ENCODE measurements at places on chromosomes 16 and 17.

GRCh38 chr16:9953908-9954570, 228.2 kb downstream of the GRIN2A start:
- no peak for DNase-seq

- no peak for DNase-seq
These were observed 10.9 kb downstream of the SMCR8 start for GRCh38 chr17:18326039-18326438.

GRCh38 chr16:15873301-15873700, 15.1 kb downstream of the CEP20 start:
- no peak for DNase-seq

- no peak for DNase-seq
These were observed 59.3 kb downstream of the TMEM132E start for GRCh38 chr17:34638526-34639260.

GRCh38 chr17:77592106-77592865, 366.2 kb upstream of the TNRC6C start:
- DNase-seq: no peak

GRCh38 chr16:79050063-79050462, 550.5 kb downstream of the MAF start:
- DNase-seq: no peak

DNA sequence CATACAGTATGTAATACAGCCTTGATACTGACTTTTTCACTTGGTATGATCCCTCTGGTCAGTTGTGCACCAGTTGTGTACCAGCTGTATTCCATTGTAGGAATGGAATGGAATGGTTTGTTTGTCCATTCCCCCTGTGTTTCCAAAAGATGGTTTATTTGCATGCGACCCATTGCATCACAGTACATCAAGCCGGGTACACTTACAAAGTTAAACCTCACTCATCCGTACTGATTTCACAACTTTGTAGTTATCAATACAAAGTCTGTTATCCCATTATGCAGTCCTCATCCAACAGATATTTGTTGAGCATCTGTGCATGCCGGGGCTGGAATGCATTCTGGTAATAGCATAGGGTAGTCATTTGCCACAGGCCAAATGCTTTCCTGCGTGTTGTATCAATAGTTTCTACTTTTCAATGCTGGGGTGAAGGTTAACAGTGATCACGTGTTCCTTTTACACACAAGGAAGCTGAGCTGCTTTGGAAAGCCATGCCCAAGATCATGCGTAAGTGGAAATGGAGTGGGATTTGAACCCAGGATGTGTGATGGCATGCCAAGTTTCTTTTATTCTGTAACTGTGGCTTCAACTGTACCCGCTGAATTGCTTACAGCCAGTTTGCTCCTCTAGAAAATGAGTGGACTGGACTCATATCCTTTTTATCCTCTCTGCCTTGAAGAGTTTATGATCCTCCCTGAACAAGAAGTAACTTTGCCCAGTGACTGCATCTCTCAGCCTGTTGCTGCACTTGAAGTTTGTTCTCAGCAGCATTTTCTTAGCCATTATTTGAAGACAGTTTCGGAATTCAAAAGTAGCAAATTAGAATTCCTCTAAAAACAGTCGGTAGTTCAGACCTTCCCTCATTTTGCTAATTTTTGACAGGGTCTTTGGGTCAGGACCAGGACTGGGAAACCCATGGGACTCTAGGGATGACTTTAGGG, 228.5 kb downstream of the CCDC182 start:
- DNase-seq: no peak

GRCh38 chr17:61221181-61221580, 178.5 kb upstream of the TBX2 start:
- DNase-seq: no peak

DNA sequence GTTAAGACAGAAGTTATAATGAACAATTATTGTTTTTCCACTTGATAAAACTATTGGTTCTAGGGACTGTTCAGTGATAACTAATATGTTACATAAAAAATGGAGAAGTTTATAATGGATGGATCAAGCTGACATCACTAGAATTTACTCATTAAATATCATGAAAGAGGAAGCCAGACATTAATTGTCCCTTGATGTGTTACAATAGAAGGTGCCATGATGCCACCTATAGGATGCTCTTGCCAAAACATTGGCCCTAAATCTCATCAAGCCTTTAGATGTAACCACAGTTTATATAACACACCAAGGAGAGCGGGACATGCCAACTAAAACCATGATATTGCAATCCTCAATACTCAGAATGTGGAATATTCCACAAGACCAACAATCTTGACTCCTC, 147.9 kb upstream of the MON1B start:
- no peak for DNase-seq

- DNase-seq: no peak
These were observed 11.7 kb downstream of the TMEM238L start for GRCh38 chr17:10792151-10792550.

DNA sequence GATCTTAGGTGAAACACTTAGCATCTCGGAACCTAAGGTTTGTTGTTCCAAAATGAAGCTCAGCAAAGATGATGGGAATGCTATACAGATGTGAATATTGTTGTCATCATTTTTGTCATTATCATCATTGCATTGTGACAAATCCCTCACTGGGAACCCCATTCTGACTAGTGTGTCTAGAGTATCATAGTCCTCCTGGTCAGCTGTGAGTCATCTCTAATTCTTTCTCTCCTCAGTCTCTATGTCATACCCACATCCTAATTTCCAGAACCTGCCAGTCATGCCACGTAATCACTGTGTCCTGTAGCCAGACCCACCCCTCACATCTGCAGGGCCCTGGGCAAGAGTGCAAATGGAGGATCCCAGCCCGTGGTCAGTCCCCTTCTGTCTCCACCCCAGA, 60.5 kb upstream of the CLEC3A start:
- no peak for DNase-seq

- no peak for DNase-seq
These were observed 19.5 kb downstream of the PLLP start for GRCh38 chr16:57264950-57265371.

DNA sequence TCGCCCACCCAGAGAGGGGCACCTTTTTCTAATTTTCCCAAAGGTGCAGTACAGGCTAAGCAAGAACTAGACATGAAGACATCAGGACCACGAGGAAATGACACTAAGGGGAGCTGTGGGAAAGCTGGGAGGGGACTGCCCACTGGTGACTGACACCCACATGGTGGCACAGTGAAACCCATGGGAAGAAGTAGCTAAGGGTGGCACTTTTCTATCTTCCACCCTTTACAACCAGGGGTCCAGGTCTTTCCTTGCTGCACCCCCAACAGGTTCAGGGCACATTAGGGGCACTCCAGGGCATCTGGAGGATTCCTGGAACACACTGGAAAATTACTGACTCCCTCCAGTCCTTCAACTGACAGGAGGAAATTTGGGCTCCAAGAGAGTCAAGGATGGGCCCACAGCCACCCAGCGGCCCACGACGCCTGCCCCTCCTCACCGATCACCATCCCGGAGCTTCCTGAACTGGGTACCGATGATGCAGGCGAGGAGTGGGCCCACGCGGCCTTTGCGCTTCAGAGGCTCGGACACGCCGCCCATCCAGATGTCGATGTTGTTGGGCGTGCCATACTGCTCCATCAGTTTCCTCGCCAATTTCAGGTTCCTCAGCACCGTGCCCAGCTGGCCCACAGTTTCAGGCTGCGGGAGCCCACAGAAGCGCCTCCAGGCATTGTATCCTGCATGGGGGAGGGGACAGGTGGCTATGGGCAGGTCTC, 9.4 kb downstream of the MPO start:
- DNase-seq: no peak

DNA sequence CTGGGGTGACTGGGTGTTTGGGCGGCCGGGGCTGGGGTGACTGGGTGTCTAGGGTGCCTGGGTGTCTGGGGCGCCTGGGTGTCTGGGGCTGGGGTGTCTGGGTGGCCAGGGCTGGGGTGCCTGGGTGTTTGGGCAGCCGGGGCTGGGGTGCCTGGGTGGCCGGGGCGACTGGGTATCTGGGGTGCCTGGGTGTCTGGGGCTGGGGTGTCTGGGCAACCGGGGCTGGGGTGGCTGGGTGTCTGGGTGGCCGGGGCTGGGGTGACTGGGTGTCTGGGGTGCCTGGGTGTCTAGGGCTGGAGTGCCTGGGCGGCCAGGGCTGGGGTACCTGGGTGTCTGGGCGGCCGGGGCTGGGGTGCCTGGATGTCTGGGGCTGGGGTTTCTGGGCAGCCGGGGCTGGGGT, 13.4 kb upstream of the APRT start:
- DNase-seq: no peak

DNA sequence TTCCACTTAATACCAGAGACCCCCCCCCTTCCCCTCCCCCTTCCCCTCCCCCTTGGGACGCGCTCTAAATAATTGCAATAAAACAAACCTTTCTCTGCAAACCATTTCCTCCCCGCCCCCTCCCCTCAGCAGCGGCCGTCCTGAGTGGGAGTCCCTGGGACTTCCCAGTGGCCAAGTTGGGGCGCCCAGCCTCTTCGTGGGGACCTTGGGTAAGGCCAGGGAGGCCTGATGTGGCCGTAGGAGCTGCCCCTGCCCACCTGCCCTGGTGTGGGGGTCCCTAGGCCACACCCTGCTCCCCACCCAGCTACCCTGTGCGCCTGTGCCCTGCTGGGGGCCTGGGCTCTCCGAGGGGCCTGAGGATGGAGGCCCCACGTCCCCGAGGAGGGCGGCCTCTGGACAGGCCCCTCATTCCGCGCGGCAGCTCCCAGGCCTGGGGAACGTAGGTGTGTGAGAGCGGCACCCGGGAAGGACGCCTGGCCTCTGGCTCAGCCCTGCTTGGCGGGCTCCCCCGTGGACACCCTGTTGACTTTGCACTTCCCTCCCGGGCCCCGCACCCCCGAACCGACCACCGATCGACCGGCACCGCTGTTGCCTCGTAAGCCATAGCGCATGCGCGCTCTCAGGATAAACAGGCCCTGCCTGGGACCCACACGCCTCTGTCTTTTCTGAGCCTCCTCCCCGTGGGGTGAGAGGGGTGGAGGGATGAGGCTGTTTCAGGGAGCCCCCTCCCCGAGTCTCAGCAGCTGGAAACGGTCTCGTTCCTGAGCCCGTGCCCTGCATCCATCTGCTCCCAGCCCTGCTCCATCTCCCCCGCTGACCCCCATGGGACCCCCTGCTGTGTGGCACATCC, 9.0 kb downstream of the NTHL1 start:
- DNase-seq: no peak

Data from naive B cell (primary cell).